ENCODE measurements at places on chromosomes 6 and 20.

DNA sequence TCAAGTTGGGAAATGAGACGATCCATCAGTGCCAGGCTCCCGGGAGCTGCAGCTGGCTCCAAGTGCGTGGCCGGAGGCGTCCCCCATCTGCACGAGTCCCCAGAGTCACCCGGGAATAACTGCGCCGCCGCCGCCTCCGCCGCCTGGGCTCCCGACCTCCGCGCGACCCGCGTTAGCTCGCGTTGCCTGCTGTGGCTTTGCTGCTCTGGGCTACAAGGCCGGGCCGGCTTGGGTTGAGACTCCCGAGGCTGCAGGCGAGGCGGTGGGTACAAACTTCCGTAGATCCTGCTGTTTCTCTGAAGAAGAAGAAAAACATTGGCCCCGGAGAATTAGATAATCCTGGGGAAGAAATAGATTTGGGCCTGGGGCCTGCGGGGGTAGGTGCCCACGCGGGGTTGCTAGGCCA lies 7.4 kb upstream of the LAMP5 start:
- H3K27ac ChIP-seq: no peak overlapping the region
- H3K36me3 ChIP-seq: no peaks in the 10 kb centered on the region
- H3K27me3 ChIP-seq: peaks cover 51% of the 10 kb centered on the region
- DNase-seq: no peak
- H3K4me3 ChIP-seq: no peak overlapping the region

GRCh38 chr6:25754535-25754934 lies at the start of gene SLC17A4:
TSS of gene SLC17A4 (plus strand) at chr6:25754742. CDS start at chr6:25761963, 7,221 bp downstream.
- no peak within 1 kb of the TSS for H3K4me3 ChIP-seq
- H3K27me3 ChIP-seq: no peaks in the 10 kb centered on the region
- no peaks in the 10 kb centered on the region for H3K36me3 ChIP-seq
- DNase-seq: no peak
- H3K27ac ChIP-seq: no peak within 1 kb of the TSS

GRCh38 chr6:159080217-159080976 lies 35.6 kb upstream of the TAGAP start:
- no peak overlapping the region for H3K27ac ChIP-seq
- no peaks in the 10 kb centered on the region for H3K36me3 ChIP-seq
- no peak overlapping the region for H3K4me3 ChIP-seq
- H3K27me3 ChIP-seq: no peaks in the 10 kb centered on the region

DNA sequence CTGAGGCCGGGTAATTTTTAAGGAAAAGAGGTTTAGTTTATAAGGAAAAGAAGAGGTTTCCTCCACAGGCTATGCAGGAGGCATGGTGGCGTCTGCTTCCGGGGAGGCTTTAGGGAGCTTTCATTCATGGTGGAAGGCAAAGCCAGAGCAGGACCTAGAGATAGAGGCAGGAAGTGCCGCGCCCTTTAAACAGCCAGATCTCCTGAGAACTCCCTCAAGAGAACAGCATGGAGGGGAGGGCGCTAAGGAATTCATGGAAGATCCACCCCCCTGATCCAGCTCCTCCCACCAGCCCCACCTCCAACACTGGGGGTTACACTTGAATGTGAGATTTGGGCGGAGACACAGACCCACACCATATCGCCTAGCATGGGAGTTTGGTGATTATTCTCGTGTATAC lies 13.9 kb upstream of the DACT2 start:
- no peaks in the 10 kb centered on the region for H3K36me3 ChIP-seq
- H3K4me3 ChIP-seq: no peak overlapping the region
- no peaks in the 10 kb centered on the region for H3K27me3 ChIP-seq
- H3K4me1 ChIP-seq: no peaks in the 10 kb centered on the region
- DNase-seq: no peak
- H3K27ac ChIP-seq: no peak overlapping the region

DNA sequence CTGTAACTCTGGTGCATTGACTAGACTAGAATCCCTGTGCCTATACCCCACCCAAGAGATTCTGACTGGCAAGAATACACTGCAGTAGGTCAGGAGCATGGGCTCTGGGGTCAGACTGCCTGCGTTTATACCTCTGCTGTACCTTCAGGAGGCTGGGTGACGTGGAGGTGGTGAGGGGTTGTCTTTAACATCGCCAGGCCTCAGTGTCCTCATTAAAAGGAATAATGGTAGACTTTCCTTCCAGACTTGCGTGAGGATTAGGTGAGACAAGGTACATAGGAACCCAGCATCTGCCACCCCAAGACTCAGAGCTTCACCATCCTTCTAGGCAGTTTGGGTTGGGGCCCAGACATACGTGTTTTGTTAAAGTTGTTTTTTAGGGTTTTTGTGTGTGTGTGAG lies 44.3 kb downstream of the TM9SF4 start:
- peaks cover 54% of the 10 kb centered on the region for H3K36me3 ChIP-seq
- no peak for DNase-seq
- H3K4me3 ChIP-seq: no peak overlapping the region
- no peak overlapping the region for H3K27ac ChIP-seq
- no peaks in the 10 kb centered on the region for H3K4me1 ChIP-seq
- no peaks in the 10 kb centered on the region for H3K27me3 ChIP-seq

DNA sequence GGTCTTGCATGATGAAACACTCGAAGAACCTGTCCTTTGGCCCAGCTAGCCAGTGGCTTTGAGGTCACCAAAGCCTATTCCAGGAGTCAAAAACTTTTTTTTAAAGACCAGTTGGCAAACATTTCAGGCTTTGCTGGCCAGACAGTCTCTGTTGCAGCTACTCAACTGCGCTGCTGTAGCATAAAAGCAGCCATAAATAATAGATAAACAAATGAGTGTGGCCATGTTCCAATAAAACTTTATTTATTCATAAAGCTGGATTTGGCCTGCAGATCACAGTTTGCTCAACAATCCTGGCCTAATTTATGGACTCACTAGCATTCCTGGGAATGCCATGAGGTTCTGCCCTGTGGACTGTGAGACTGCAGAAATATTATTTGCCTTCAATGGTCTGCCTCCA lies 68.8 kb upstream of the LTV1 start:
- H3K27me3 ChIP-seq: no peaks in the 10 kb centered on the region
- no peak overlapping the region for H3K4me3 ChIP-seq
- DNase-seq: no peak
- peaks cover 14% of the 10 kb centered on the region for H3K36me3 ChIP-seq
- H3K27ac ChIP-seq: no peak overlapping the region
- no peaks in the 10 kb centered on the region for H3K4me1 ChIP-seq

- no peaks in the 10 kb centered on the region for H3K27me3 ChIP-seq
- no peak overlapping the region for H3K4me3 ChIP-seq
- H3K27ac ChIP-seq: no peak overlapping the region
These were observed 23.4 kb downstream of the GCM1 start for GRCh38 chr6:53125276-53125675.

- H3K4me3 ChIP-seq: no peak overlapping the region
- H3K27ac ChIP-seq: no peak overlapping the region
- DNase-seq: no peak
- peaks cover 2% of the 10 kb centered on the region for H3K4me1 ChIP-seq
These were observed 383.7 kb downstream of the CENPW start for GRCh38 chr6:126723541-126724170.

DNA sequence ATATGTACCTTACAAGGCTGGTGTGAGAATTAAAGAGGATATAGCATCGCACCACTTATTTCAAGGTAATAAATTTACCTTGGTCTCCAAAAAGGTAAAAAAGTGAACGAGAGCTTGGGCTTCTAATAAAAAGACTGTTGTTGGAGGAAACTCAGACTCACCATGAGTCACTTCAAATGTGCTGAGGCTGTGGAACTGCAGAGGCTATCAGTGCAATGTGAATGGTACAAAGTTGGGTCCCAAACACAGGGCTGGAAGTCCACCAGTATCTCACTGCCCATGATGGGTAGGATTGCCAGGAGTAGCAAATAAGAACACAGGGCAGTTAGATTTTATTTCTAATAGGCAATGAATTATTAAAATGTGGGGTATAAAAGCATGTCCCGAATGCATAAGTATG lies 200.6 kb downstream of the MAFB start:
- H3K4me3 ChIP-seq: no peak overlapping the region
- DNase-seq: no peak
- no peak overlapping the region for H3K27ac ChIP-seq
- H3K4me1 ChIP-seq: no peaks in the 10 kb centered on the region

GRCh38 chr20:43569282-43569681 lies 10.5 kb downstream of the SGK2 start:
- no peaks in the 10 kb centered on the region for H3K27me3 ChIP-seq
- no peak overlapping the region for H3K27ac ChIP-seq
- no peaks in the 10 kb centered on the region for H3K36me3 ChIP-seq
- H3K4me1 ChIP-seq: no peaks in the 10 kb centered on the region

GRCh38 chr6:14452567-14453527 lies 335.3 kb downstream of the CD83 start:
- H3K4me1 ChIP-seq: no peaks in the 10 kb centered on the region
- H3K36me3 ChIP-seq: no peaks in the 10 kb centered on the region
- peak; percentile 51 for DNase-seq
- H3K4me3 ChIP-seq: no peak overlapping the region

DNA sequence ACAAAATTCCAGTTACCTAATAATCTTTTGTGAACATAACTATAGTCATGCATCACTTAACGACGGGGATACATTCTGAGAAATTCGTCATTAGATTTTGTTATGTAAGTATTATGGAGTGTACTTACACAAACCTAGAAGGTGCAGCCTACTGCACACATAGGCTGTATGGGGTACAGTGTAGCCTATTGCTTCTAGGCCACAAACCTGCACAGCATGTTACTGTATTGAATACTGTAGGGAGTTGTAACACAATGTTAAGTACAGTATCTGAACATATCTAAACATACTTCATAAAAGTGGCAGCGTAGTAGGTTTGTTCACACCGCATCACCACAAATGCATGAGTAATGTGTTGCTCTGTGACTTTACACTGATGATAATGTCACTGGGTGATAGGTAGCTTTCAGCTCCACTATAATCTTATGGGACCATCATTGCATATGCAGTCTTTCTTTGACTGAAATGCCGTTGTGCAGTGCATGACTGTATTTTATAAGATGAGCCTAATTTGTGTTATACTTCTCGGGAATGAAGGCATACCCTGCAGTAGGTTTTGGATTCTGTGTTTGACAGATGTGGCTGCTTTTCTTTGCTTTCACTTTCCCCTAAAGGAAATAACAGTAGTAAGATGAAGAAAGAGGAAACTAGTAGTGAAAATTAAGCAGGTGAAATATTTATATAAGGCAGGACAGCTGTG lies 365.6 kb downstream of the FARS2 start:
- no peaks in the 10 kb centered on the region for H3K4me1 ChIP-seq
- no peak overlapping the region for H3K27ac ChIP-seq
- no peak overlapping the region for H3K4me3 ChIP-seq
- DNase-seq: no peak

- no peaks in the 10 kb centered on the region for H3K36me3 ChIP-seq
- DNase-seq: no peak
These were observed 207.6 kb downstream of the OGFRL1 start for GRCh38 chr6:71496018-71496721.

DNA sequence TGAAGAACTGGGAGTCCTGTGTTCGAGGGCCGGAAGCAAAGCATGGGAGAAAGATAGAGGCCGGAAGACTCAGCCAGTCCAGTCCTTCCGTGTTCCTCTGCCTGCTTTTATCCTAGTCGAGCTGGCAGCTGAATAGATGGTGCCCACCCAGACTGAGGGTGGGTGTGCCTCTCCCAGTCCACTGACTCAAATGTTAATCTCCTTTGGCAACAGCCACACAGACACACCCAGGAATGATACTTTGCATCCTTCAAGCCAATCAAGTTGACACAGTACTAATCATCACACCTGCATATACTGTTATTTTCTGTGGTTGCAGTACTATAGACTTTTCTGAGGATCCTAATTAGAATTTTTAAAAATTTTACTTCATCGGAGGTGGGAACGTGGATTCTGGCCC lies 21.3 kb downstream of the PCMTD2 start:
- H3K4me1 ChIP-seq: no peaks in the 10 kb centered on the region
- H3K4me3 ChIP-seq: no peak overlapping the region
- H3K27me3 ChIP-seq: no peaks in the 10 kb centered on the region
- DNase-seq: no peak
- no peak overlapping the region for H3K27ac ChIP-seq
- peaks cover 7% of the 10 kb centered on the region for H3K36me3 ChIP-seq

- H3K4me3 ChIP-seq: no peak overlapping the region
- DNase-seq: no peak
- no peak overlapping the region for H3K27ac ChIP-seq
- no peaks in the 10 kb centered on the region for H3K27me3 ChIP-seq
- no peaks in the 10 kb centered on the region for H3K36me3 ChIP-seq
These were observed 11.7 kb downstream of the PHIP start for GRCh38 chr6:79066330-79066729.

DNA sequence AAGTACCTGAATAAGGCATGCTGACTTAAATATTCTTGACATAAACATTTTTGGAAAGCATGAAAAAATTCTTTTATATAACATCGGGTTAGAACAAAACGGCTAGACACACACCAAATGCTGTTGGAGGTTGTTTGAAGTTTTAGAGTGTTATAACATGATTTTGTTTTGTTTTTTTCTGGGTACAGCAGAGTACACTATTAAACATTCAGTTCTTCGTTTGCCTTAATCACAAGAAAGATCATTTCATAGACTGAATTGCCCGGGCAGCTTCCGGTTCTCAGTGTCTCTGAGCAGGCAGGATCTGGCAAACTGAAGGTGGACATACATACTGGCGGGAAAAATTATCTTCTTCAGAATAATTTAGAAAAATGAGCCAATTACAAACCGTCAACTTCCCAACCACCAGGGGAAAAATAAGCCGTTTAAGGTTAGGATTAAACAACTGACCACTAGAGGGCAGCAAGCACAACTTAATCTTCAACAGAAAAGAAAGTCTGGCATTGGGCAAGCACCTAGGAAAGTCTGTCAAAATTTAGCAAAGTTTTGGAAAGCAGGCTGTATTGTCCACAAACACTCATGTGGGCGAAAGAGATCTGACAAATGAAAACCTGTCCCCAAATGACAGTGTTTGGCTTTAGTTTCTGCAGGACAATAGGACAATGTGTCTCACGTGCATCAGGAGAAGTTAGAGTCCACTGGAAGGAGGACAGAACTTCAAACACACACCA lies 15.0 kb downstream of the ZNF217 start:
- peak; percentile 99 for DNase-seq
- H3K27ac ChIP-seq: no peak overlapping the region
- peaks cover 68% of the 10 kb centered on the region for H3K36me3 ChIP-seq
- H3K4me1 ChIP-seq: no peaks in the 10 kb centered on the region

GRCh38 chr6:73262671-73263569 lies at the start of gene KHDC1:
TSS of gene KHDC1 (minus strand) at chr6:73263196. CDS start at chr6:73242517, 20,679 bp downstream.
- DNase-seq: peak; percentile 1
- H3K4me3 ChIP-seq: peak within 1 kb of the TSS; percentile 73
- peak within 1 kb of the TSS; percentile 48 for H3K27ac ChIP-seq
- peaks cover 14% of the 10 kb centered on the region for H3K4me1 ChIP-seq

DNA sequence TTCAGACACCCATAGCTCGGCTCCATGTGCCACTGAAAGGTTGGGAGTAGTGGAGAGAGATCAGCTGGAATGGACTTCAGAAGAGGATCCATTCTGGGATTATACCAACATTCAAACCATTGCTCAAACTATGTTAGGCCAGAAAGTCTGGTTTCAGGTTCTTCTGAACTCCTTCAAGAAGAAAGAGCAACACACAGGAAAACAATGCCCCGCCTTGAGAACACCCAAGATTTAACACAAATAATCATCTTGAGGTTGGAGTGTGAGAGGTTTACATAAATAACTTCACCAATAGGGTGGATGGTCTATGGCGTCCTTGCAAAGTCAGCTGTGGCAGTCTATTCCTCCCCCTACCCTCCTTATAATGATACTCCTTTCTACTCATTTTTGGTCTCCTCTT lies 211.6 kb upstream of the SUPT3H start:
- no peaks in the 10 kb centered on the region for H3K27me3 ChIP-seq
- no peaks in the 10 kb centered on the region for H3K36me3 ChIP-seq
- H3K27ac ChIP-seq: no peak overlapping the region
- H3K4me3 ChIP-seq: no peak overlapping the region
- DNase-seq: no peak
- peaks cover 2% of the 10 kb centered on the region for H3K4me1 ChIP-seq
